ENCODE measurements at places on chromosomes 1 and 21.

DNA sequence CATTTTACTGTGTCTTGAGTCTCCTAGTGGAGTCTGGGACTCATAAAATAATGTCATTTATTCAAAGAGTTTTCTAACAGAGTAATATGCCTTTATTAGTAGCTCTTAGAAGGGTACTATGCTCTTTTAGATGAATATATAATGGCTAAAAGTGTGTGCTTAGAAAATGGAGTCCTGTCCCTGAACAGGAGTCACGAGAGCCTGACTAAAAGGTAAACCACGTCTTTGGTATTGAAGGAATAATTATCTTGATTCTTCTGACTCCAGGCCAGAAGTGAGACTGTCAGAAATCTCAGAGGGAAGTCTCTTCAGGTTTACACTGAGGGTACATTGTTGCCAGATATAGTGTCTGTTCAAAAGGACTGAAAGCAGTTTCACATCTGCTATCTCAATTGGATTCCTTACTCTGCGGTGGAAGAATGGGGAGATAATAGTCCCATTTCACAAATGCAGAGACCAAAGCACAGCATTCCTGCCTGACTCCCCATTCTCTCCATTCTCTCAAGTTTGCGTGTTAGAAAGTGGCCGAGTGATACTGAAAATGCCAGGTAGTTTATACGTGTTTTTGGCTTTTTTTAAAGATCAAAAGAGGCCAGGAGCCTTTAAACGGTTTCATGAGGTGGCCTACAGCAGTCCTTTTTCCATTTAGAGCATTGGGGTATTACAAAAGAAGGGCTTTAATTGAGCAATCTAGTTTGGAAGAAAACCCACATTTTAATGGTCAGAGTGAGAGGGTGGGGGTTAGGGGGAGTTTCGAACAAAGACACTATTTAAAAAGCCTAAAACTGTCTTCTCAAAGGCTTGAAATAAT lies 176.6 kb downstream of the VPS13D start:
- no peak for DNase-seq

- DNase-seq = no peak
These were observed 193.2 kb upstream of the PLXNA2 start for GRCh38 chr1:208437401-208437800.

DNA sequence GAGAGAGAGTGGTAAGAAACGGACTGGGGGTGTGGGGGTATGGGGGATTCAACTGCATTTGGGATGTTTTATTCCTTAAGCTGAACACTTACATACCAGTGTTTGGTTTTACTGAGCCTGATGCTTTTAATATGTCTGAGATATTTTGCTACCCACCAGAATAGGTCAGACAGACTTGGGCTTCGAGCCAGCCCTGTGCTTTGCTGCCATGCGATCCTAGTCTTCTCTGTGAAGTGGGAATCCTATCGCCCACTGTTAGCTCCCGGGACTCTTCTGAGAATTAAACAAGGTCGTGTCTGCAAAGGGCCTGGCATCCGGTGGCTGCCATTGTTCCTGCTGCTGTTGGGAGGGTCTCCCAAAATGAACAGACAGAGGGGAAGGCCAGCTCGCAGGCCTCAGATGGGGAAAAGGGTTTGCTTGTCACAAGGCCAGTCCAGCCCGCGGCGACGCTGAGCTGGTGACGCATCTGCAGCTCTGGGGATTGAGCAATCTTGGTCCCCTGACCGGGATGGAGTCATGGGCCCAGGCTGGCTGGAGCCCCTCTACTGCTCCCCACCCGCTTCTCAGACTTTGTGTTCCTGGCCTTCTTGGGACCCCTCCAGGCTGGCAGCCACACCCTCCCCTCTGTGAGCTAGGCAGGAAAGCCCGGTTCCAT lies 26.9 kb upstream of the ECE1 start:
- no peak for DNase-seq

- no peak for DNase-seq
These were observed 724.0 kb downstream of the LTN1 start for GRCh38 chr21:28268685-28269084.

GRCh38 chr1:155324717-155325602 lies 4.3 kb downstream of the RUSC1 start:
- DNase-seq = peak; percentile 43

- peak; percentile 91 for DNase-seq
These were observed 2.1 kb downstream of the MYBPH start for GRCh38 chr1:203173566-203173965.

DNA sequence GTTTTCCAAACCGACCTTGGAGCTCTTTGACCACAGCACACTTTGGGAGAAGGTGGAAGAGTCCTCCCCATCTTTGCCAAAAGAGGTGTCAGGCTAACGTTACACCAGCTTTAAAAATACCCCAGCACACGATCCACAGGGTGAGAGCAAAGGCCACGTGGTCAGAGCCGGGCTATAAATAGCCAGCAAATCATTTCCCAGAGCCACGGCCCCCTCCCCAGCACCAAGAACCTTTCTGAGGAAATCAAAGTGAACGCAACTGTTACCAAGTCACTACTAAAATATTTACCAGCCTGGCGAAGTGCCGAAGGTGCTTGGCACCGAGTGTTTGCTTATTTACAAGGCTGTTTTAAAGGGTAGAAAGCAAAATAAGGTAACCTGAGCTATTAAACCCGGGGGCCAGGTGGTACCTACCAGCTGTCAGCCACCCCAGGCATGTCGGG lies 72.4 kb downstream of the CASZ1 start:
- DNase-seq = peak; percentile 71

Data from DMS153 (cell line).